ENCODE measurements at places on chromosomes 4 and X.

- no peak for DNase-seq
Observed at GRCh38 chrX:1162119-1162916, 50.1 kb downstream of the CRLF2 start.

- DNase-seq, result no peak
Observed at GRCh38 chr4:121408-122084, 2.8 kb upstream of the ZNF718 start.

- no peak for DNase-seq
Observed at GRCh38 chrX:94051926-94052325, 377.9 kb downstream of the FAM133A start.

DNA sequence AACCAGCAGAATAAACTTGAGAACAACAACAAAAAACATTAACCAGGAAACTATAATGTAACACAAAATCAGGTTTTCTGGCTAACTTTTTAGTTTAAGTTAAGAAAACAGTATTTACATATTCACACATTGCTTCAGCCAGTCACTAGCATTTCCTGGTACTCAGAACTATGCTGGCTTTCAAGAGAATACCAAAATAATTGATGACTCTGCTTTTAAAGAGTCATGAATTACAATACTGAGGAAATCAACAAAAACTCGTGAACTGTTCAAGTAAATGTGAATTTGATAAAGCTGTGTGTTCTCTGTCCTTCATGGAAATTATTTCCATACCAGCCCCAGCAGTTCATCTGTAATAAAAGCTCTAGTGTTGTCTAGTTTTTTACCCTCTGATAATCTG, 27.4 kb downstream of the PRSS12 start:
- no peak for DNase-seq

DNA sequence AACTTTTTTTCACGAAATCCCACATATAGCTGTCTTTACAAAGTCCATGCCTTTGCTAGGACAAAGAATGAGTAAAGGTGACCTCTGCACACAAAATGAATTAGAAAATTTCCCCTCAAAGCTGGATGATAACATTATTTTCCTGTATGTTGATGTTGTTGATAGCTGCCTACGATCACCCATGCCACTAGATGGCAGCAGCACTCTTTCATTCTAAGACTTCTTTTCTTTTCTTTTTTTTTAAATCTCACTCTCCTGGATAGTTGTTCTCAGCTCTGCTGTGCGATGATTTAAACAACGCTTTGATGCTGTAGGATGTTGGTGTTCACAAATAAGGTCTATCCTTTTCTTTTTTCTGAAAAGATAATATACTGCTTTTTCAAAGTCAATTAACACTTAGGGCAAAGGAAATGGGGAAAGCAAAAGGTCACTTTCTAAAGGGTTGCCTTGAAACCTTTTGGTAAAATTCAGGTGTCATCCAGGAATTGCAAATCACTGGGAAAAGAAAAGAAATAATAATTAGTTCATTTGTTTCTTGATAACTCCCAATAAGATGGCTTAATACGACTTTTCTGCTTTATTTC, 266.8 kb downstream of the C4orf33 start:
- DNase-seq, result peak; percentile 16

- DNase-seq, result no peak
Observed at GRCh38 chr4:125663896-125664767, 349.4 kb downstream of the FAT4 start.

All from stimulated activated CD4-positive, alpha-beta T cell treated with anti-CD3 and anti-CD28 coated beads, Interleukin-1b, Interleukin-23, amount 100 ng/mL, for 24 hours (primary cell).